Left ventricle myocardium inferior (tissue), 1 donor: ENCODE measurements at places on chromosomes 1 and 21. TPM values are rescaled to one million over a fixed set of nuclear protein-coding genes. Genes with fewer than 3 reads are reported as not detected.

Gene C21orf58
- 1.5 TPM for total RNA-seq

Gene TNFRSF25
- total RNA-seq: 12.6 TPM

Gene PERM1
- 160 TPM for total RNA-seq

Gene CDC42SE1
- total RNA-seq: 24.8 TPM

Gene ZSWIM5
- 0.93 TPM for total RNA-seq

Gene ARL8A
- total RNA-seq: 64.7 TPM
